ENCODE measurements at places on chromosomes 3 and 15.

GRCh38 chr3:98008855-98009254, 26.3 kb downstream of the GABRR3 start:
- DNase-seq = no peak

GRCh38 chr3:57130571-57131209, 34.5 kb downstream of the IL17RD start:
- no peak for DNase-seq

GRCh38 chr15:35696767-35697231, 150.8 kb upstream of the DPH6 start:
- DNase-seq = no peak

DNA sequence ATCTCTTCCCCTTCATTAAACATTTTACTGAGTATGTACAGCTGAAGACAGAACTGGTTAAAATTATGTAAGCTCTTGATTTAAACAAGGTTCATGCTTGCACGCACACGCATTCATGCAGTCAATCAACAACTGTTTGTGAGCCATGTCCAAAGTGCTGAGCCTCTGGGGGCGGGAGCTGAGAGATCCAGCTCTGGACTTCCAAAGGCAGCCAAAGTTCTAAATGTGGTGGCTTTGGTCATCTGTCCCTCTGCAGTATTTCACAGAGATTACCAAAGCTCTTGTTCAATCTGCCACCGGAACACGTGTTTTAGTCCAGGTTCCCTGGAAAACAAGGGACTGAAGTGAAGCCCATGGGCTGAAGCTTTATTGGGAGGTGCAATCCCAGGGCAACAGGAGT, 52.4 kb upstream of the SNRPA1 start:
- no peak for DNase-seq

- DNase-seq = no peak
Measured at GRCh38 chr15:33179874-33180273, 14.6 kb downstream of the FMN1 start.

DNA sequence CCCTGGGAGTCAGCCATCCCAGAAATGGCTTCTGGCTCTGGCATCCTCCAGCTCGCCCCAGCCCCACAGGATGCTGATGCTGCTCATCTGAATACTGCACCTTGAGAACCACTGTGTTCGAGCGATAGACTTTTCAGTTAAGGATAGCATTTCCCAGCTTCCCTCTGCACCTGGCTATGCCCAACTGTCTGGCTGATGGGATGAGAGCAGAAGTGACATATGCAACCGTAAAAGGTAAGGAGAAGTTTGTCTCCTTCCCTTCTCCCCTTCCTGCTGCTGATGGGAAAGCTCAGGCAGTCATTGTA, 9.7 kb upstream of the HHATL start:
- no peak for DNase-seq

GRCh38 chr3:197847866-197848401, 56.9 kb downstream of the LRCH3 start:
- DNase-seq = no peak

DNA sequence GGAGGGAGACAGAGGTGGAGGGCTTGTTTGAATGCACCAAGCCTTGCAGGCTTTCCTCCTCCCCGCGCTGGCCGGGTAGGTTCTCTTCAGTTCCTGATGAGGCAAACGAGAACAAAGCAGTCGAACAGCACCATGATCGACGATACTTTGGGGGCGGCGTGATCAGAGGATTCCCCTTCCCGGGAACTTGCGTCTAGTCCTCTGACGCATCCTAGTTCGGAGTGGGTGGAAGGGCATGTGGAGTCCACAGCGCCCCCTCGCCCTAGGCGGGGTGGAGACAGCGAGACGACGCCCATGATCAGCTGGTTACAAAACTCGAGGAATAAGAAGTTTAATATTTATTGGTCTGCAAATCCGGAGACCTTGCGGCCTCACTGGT, 452 bp upstream of the SV2B start:
- DNase-seq = no peak

DNA sequence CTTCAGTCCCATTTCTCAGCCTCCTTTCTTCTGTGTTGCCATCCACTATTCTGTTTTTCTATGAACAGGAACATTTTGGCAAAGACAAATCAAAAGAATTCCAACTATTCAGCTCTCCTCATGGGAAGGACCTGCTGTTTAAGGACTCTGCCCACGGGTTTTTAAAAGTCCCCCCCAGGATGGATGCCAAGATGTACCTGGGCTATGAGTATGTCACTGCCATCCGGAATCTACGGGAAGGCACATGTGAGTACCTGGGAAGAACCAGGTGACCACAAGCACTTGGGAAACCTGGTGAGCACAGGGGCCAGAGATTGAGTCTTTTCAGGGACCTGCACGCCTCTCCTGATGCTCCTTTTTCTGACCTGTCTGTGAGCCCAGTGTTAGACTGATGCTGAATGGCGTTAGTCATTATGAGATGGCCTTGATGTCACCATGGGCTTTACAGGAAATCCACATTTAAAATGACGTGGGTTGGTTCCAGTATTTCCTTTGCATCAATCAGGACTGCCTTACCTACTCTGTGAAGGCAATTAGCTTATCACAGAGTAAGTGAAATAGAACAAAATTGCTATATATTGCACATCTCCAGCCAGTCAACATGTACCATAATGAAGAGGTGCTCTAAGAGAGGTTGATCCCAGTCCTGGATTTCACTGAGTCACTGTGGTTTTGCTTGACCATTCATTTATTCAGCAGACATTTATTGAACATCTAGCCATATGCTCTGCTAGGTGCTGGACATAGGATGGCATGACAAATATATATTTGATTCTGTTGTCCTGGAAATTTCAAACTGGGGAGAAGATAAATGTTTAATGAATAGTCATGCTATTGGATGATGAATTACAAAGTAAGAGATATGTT, 11.7 kb downstream of the TF start:
- no peak for DNase-seq

- DNase-seq = no peak
Measured at GRCh38 chr3:73188707-73189106, 127.2 kb downstream of the EBLN2 start.

GRCh38 chr3:35473956-35474355, 165.4 kb upstream of the ARPP21 start:
- DNase-seq = no peak

DNA sequence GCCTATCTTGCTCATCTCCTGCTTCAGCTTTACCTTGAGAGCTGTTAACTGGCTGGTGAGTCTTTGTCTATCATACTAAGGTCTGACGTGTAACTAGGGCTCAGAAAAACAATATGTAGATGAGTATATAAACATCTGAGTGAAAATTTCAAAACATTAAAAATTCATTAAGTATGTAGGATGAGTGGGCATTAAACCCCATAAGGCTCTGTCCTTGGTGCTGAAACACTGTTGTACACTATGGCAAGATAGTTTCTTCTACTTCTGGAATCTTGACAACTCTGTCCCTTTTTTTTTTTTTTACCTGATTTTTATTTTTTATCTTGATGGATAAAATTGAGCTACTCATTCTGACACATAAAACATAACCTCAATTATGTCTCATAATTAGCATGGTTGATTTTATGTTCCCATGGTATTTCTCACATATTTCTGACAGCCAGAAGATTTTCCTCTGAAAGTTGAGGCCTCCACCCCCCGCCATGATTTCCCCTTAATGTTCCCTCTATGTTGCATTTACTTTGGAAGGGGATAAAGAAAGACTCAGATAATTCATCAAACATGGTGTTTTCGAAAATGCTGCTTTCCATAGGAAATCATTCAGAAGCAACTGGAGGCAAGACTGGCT, 54.3 kb downstream of the DGKG start:
- no peak for DNase-seq

DNA sequence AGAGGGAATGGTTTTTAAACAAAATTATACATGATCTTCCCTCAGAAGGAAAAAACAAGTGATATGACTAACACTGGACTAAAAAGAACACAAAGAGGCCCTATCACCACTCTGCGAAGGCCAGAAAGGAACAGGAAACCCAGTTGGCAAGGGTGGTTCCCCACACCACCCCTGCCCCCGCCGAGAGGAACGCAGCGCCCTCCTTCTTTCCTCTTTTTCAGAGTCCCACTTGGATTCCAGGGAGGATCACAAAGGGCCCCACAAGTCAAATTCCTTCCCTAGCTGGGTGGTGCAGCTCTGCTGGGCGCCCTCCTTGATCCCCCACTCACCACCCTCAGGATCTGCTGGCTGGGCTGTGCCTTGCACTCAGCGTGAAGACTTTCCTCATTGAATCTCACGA, 29.8 kb downstream of the PLA1A start:
- DNase-seq = no peak

- DNase-seq = no peak
Measured at GRCh38 chr3:107634099-107634489, 111.3 kb downstream of the BBX start.

GRCh38 chr3:135752851-135753250, 212.7 kb upstream of the PPP2R3A start:
- no peak for DNase-seq

GRCh38 chr3:25460751-25461150, 32.7 kb downstream of the RARB start:
- no peak for DNase-seq

DNA sequence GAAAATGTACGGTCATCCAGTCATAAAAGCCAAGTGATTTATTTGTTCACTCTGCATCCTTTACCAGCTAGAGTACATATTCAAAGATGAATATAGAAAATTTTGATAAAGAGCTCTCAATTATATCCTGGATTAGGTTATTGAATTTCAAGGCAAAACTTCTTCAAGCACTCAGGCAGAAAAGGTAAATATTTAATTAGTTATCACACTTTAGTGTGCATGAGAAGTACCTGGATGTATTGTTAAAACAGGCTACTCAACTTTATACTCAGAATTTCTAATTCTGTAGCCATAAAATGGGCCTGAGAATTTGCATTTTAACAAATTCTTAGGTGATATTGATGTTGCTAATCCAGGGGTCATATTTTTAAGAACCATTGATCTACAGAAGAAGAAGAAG, 45.3 kb downstream of the ILDR1 start:
- no peak for DNase-seq

GRCh38 chr3:18211116-18211515, 214.0 kb downstream of the SATB1 start:
- DNase-seq = no peak

DNA sequence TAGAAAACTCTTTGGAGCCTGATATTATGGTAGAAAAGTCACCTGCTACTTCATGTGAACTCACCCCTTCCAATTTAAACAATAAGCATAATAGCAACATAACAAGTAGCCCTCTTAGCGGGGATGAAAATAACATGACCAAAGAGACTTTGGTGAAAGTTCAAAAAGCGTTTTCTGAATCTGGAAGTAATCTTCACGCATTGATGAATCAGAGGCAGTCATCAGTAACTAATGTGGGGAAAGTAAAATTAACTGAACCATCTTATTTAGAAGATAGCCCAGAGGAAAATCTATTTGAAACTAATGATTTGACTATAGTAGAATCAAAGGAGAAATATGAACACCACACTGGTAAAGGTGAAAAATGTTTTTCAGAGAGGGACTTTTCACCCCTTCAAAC, 5.1 kb upstream of the SCG5 start:
- no peak for DNase-seq

GRCh38 chr15:42139596-42139995, 16.8 kb downstream of the PLA2G4F start:
- no peak for DNase-seq

- no peak for DNase-seq
Measured at GRCh38 chr15:59906046-59906445, 98.1 kb upstream of the FOXB1 start.

DNA sequence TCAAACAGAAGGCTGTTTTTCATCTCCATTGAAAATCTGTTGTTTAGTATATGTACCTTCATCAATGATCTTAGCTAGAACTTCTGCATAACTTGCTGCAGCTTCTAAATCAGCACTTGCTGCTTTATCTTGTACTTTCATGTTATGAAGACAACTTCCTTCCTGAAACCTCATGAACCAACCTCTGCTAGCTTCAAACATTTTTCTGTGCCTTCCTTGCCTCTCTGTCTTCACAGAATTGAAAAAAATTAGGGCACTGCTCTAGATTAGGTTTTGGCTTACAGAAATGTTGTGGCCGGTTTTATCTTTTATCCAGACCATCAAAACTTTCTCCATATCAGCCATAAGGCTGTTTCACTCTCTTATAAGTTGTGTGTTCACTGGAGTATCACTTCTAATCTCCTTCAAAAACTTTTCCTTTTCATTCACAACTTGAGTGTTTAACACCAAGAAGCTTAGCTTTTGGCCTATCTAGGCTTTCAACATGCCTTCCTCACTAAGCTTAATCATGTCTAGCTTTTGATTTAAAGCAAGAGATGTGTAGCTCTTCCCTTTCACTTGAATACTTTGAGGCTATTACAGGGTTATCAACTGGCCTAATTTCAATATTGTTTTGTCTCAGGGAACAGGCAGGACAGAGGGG, 78.6 kb downstream of the IGSF11 start:
- no peak for DNase-seq

- no peak for DNase-seq
Measured at GRCh38 chr3:55789516-55789915, 302.4 kb upstream of the WNT5A start.

- no peak for DNase-seq
Measured at GRCh38 chr3:183031826-183032225, 51.5 kb upstream of the DCUN1D1 start.

DNA sequence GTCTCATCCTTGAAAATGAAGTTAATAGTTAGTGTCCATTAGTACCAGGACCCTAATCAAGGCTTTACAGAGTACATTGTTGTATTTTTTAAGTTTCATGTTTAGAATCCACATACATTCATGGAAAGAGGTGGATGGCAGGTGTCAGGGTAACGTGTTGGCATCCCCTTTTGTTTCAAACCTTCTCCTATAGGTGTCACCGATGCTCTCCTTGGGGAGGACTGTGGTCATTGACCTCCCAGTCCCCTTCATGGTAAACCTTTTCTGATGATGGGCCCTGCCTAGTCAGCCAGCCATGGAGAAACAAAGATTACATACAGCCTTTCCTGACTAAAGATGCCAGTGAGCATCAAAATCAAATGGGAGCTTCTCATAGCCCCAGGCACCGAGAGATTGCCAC, 574.8 kb downstream of the AGBL1 start:
- no peak for DNase-seq

GRCh38 chr3:64460877-64461276, 226.9 kb downstream of the ADAMTS9 start:
- no peak for DNase-seq

DNA sequence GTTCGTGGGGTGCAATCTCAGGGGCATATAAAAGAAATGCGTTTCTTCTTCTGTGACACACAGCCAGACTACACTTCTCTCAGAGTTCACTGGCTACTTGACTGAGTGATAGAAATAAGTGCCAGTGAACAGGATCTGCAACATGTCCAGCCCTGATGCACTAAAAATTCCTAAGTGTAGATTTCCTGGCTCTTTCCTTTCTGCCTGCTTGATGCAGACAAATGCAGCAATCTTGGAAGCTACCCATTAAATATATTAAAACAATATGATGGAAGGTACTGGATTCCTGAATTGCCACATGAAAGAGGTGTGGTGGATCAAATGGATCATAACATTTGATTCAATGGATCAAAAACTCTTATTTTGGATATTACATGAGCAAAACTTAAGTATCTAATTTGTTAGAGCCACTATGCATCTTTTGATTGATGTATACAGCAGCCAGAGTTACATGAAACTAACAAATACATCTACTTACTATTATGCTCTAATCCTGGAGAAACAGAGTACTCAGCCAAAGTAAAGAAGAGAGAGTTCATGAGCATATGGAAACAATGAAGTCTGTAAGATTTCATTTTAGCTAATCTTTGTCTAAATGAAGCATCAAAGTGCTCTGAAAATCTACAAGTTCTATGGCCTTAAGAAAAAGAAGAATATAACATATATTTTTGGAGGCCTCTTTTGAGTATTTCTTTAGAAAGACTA, 222.6 kb downstream of the ZNF385D start:
- DNase-seq = no peak

All from uterus (tissue), 4 donors.